Neuronal stem cell (in vitro differentiated cells): ENCODE measurements at places on chromosomes 2 and 18.

DNA sequence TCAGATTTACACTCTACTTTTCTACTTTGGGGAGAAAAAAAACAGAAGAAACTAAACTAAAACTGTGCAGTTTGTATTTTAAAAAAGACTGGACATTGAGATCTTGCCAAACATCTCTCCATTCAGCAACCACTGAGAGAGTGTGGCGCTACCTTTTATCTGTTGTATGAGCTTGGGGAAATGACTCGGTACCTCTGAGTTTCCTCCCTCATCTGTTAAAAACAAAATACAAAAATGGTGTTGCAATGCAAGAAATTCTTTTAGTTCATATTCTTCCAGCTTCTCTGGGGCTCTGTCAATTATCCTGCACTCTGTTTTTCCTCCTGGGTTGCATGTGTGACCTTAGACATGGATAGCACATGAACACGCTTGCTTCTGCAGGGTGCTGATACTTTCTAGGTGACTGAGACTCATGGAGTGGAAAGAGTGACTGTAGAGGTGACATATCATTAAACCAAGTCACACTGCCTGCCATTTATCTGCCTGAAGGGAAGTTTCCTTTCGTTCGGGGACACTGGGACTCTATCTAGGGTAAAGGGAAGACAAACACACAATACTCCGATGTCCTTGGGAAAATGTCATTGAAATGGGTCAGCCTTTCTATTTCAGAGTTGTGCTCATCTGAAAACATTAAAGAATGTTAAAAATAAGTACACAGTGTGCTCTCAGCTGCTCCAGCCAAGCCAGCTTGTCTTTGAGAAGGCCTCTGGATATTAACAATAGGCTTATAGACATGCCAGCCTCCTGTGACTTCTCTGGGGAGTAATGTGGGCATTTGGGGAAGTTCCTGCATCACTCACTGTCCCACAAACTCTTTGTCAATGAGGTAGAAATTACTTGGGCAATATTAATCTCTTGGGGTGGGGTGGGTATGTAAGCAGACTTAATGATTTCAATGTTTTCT lies 91.4 kb downstream of the TRIB2 start:
- H3K4me3 ChIP-seq: no peak overlapping the region
- no peaks in the 10 kb centered on the region for H3K36me3 ChIP-seq
- no peak overlapping the region for H3K27ac ChIP-seq
- no peaks in the 10 kb centered on the region for H3K27me3 ChIP-seq

- peaks cover 16% of the 10 kb centered on the region for H3K36me3 ChIP-seq
- no peak overlapping the region for H3K27ac ChIP-seq
- no peak for DNase-seq
- H3K4me3 ChIP-seq: no peak overlapping the region
- no peaks in the 10 kb centered on the region for H3K4me1 ChIP-seq
Observed at GRCh38 chr2:24957221-24957620, 14.5 kb downstream of the DNAJC27 start.

DNA sequence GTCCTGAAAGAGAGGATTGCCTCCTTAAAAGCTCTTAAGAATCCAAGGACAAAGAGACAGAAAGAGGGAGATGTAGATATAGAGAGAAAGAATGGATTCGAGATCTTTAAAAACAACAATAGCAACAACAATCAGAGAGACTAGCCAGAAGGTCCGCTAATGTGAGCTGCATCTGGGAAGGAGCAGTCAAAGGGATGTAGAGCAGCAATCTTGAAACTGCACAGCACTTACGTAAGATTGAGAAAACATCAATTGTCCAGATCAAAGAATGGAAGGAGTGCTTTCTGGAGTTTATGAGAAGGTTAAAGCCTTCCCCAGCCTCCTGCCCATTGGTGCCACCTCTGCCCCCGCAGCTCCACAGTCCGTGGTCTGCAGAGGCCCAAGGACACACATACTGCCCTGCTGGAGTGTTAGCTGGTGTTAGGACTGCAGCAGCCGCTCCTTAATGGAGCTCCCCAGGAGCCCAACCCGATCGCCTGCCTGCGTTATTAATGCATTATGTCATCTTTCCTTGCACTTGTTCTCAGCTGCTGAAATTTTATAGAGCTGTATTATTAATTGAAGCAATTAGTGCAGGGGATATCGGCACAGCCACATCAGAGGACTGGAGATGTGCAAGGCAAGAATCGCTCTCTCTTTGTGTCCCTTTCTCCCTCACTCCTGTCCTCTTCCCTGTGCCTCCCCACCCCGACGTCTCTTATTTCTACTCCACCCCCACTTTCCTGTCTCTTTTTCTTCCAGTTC lies 94.2 kb upstream of the STPG4 start:
- H3K36me3 ChIP-seq: no peaks in the 10 kb centered on the region
- H3K4me3 ChIP-seq: no peak overlapping the region
- H3K27me3 ChIP-seq: no peaks in the 10 kb centered on the region
- no peak overlapping the region for H3K27ac ChIP-seq
- peaks cover 8% of the 10 kb centered on the region for H3K4me1 ChIP-seq

DNA sequence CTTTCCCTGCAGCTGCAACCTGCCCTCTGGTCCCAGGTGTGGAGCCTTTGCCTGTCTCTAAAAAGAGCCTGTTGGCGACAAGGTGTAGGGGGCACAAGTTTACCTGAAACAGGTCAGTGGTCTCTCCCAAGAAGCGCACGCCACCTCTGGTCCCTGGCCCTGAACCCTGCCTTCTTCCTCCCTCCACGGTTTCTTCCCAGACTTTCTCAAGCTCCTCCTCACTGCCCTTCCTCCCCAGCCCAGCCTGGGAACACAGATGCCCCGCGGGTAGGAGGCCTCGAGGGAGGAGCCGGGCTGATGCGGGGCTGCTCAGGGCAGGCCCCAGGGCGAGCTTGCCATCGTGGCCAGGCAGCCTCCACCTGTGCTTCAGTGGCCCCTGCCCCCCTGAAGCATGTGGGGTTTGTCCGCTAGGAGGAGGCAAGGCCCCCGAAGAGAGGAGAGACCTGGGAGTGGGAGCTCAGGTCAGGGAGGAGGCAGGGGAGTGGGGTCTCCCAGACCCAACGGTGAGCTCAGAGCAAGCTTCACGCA lies 89.5 kb downstream of the SMAD7 start:
- no peak for DNase-seq
- no peak overlapping the region for H3K4me3 ChIP-seq
- H3K27me3 ChIP-seq: no peaks in the 10 kb centered on the region
- no peaks in the 10 kb centered on the region for H3K36me3 ChIP-seq
